NCI-H187 (cell line): ENCODE measurements at places on chromosomes 12 and 14.

GRCh38 chr12:17296882-17297281, 690.9 kb upstream of the LMO3 start:
- DNase-seq, result no peak

GRCh38 chr12:130967636-130968035, 13.9 kb downstream of the ADGRD1 start:
- no peak for DNase-seq

DNA sequence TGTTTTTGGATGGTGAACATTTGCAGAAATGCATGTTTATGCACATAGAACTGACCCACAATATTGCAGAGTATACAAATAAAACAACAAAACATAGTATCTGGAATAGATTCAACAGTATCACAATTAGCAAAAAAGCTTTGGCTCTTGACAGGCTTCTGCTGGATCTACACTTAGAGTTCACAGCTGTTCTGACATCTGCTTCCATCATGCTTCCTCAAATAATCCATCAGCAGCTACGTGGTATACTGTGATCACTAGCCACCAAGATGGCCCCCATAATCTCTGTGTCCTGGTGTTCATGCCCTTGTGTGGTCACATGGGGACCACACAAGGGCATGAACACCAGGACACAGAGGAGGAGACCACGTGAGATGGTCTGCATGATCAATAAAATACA, 166.6 kb upstream of the CCDC198 start:
- no peak for DNase-seq

DNA sequence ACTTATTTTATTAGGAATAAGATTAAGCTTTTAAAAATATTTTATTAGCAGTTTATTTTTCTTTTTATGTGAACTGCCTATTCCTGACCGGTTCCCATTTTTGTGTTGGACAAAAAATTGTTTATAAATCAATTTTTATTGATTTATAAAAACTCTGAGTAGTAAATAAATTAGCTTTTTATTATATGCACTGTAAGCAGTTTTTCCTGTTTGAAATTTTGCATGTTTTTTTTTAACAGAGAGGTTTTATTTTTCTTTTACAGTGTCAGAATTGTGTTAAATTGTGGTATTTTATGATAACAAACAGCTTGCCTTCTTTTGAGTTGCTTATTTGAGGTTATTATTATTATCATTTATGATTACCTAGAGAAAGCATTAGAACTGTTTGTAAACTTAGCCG, 68.1 kb downstream of the FOXA1 start:
- DNase-seq, result no peak

DNA sequence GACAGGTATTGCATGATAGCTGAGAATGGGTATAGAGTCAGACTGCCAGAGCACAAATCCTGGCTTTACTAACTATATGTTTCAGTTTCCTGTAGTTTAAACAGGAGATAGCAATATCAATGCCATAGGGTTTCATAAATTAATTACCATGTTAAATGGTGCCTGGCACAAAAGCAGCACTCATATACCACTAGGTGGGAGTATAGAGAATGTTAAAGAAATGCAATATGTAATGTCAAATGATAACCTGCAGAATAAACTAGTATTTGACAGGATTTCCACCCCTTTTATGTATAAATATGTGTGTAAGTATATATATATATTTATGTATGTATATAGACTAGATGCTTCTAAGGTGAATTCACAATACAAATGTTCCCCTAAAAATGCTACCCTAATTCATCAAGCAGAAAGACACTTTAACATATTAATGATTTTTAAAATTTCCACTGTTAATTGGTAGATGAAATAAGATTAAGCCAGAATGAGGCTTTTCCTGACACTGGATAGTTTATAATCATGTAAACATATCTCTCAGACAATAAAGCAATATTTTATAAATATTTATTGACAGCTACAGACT, 8.6 kb downstream of the WDR89 start:
- DNase-seq, result no peak

DNA sequence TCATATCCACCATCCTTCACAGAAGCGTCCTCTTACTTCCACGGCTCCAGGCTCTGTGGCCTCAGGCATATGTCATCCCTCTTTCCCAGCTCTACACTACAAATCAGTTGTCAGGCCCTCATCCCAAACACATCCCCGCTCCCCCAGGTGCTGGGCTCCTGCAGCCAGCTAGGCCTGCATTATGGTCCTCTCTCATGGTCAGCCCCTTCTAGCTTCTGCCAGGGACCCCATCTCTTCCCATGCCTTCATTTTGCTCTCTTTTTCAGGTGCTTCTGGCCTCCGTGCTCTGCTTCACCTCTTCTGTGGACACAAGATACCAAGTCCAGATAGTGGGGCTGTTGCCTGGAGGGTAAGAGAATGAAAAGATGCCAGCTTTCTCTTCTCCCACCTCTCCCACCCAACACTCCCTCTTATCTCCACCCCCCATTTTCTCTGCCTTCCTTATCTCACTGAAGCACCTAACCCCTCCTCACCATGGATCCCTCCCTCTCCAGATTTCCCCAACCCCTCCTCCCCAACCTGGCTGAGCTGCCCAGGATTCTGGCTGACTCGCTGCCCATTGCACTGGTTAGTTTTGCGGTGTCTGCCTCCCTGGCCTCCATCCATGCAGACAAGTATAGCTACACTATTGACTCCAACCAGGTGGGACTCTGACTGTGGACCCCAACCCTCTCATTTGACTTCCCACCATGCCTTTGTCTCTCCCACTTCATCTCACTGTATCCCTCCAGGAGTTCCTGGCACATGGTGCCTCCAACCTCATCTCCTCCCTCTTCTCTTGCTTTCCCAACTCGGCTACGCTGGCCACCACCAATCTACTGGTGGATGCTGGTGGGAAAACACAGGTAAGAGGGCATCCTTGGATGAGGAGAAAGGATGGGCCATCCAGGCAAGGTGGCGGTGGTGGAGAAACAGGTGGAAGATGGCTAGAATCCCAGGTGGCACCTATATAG, 10.4 kb downstream of the B4GALNT1 start:
- DNase-seq, result no peak

DNA sequence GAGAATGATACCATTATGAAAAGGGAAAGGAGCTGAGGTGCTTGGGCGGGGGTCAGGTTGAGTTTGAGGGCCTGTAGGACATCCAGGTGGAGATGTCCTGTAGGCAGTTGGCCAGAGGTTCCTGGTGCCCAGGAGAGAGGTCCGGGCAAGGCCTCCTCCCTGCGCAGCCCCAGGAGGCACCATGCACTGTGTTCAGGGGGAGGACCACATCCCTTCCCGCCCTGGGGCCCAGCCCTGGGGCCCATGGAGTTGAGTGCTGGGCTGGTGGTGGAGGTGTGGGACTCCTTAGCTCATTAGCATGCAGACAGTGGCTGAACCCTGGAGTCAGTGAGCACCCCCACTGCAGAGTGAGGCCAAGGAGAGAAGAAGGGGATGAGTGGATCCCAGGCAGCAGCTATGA, 5.7 kb upstream of the FAIM2 start:
- DNase-seq, result no peak

DNA sequence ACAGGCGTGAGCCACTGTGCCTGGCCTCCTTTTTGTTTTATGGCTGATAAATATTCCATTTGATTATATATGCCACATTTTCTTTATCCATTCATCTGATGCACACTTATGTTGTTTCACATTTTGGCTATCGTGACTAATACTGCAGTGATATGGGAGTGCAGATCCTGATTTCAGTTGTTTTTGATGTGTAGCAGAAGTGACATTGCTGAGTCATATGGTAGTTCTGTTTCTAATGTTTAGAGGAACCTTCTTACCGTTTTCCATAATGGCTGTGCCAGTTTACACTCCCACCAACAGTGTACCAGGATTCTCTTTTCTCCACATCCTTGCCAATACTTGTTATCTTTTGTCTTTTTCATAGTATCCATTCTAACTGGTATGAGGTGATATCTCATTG, 235.9 kb downstream of the ERC1 start:
- no peak for DNase-seq

- peak; percentile 29 for DNase-seq
These were observed 110.1 kb upstream of the TMEM132D start for GRCh38 chr12:130013771-130014484.

DNA sequence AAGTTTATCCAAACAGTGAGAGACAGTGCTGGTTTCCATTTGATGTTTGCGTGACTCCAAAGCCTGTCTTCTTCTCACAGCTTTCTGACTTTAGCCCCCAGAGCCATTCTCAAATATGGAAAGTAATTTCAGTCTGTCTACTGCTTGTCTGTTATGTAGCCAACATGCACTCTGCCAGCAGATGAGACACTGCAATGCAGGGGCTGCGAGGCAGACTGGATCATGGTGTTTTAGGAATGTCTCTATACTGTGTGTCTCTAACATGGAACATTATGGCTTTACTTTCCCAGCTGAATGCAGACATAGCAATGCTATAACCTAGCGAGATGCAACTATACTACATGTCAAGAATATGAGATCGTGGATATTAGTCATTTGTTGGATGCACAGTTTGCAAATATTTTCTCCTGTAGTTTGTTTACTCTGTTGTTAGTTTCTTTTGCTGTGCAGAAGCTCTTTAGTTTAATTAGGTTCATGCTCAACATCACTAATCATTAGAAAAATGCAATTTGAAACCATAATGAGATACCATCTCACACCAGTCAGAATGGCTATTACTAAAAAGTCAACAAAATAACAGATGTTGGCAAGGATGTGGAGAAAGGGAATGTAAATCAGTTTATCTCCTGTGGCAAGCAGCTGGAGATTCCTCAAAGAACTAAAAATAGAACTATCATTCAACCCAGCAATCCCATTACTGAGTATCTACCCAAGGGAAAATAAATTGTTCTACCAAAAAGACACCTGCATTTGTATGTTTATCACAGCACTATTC, 235.8 kb upstream of the TMTC1 start:
- DNase-seq, result no peak

DNA sequence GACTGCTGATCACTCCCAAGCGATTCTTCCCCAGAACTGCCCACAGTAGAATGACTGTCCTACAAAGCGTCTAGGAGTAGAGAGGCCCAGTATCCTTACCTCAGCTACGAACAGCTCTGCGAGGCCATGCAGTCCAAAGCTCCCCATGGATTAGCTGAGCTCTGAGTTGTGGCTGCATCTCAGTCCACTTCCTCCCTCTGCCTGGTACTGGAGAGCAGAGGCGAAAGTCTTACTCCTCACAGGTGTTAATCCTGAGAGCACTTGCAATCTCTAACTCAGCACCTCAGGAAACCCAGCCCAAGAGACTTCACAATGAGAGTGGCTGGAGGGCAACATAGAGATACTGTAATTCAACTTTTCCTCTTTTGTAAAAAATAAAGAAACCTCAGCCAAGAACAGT, 493.1 kb downstream of the BCAT1 start:
- no peak for DNase-seq

DNA sequence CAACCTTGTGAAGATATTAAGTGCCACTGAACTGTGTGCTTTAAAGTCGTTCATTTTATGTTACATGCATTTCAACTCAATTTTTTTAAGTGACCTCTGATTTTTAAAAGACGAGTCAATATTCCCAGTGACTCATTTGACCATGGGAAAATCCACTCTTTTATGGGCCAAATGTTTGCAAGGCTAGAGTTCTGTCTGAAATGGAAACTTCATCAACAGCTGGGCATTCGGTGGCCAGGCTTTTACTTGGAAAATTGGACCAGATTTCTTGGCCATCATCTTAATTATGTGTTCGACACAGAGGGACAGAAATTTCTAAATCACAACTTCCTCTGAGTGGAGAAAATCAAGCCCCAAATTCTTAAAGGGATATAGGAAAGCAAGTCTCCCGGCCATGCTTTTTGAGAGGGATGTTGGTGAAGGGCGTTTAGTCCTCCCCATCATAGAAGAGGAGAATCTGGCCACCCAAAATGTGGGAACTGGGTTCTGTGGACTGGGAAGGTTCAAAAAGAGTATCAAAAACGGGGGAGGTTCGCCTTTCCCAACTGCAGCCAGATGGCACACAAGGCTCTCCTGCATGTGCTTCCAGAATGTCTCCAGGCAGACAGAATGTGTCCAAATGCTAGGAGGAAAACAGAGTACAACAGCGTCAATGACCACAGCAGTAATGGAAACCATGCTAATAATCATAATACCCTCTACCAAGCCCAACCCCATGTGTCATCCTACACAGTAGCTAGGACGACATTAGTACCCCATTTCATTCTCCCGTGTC, 40.9 kb upstream of the FZD10 start:
- no peak for DNase-seq

DNA sequence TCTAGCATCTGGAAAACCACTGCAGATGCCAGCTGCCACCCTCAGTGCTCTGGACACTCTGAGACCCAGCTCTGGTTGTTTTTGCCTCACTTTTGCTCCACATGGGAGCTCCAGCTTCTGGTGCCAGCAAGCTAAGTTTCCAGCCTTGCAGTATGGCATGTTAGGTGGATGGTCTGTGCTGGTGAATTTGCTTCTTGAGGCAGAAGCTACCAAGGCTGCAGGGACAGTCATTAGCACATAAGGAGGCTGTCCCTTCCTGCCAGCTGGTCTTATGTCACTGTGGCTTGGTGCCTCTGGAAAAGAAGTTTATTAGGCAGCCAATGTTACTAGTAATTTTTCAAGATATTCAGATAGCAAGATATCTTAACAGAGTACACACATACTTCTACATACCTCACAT, 64.2 kb upstream of the CSRP2 start:
- DNase-seq, result no peak

DNA sequence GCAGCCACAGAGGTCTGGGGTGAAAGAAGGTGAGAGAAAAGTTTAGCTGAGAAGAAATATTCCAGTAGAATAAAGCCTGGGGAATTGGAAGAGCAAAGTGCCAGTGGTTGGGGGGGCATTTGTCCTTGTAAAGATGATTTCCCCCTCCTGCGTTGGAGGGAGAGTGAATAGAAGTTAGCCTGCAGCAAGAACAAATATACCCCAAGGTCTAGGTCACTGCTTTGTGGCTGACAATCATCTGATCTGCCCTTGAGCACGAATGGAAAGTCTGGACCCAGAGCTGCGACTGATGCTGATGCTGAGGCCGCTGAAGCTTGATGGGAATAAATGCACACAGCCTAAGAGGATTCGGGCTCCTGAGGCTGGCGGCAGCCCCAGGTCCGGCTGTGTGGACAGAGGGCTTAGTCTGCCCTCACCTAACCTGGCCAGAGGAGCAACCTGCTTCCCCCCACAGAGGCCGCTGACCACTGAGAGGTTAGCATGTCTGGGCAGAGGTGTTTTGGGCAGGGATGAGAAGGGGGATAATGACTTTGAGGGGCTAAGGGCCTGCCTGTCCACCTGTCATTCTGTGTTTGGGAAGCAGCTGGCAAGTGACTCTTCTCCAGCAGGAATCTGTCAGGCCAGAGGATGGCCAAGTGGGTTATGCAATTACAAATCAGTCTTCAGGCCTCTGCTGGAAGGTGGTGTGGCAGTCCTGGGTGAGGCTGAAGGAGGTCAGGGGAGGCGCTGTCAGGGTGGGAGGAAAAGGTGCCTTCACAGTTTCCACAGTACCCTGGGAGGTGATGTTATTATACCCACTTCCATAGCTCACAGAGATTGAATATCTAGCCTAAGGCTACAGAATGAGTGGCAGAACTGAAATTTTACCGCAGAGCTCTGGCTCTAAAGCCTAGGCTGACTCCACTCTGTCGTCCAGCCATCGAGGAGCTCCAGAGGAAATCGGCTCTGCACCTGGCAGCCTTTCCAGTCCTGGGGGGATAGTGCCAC, 11.7 kb downstream of the TUBA1C start:
- no peak for DNase-seq
